ENCODE measurements at places on chromosomes 1 and 21. TPM values are rescaled to one million over a fixed set of nuclear protein-coding genes. Genes with fewer than 3 reads are reported as not detected.

GRCh38 chr1:2255420-2256369 is 27.6 kb downstream of the SKI start:
- DNase-seq, result no peak

- no peak for DNase-seq
Measured at GRCh38 chr1:66405061-66405460, 128.9 kb upstream of the SGIP1 start.

- no peak for DNase-seq
Measured at GRCh38 chr21:15252431-15252830, 187.6 kb upstream of the NRIP1 start.

IL23R gene
- 0.08 TPM for polyA plus RNA-seq

CAPN8 gene
- polyA plus RNA-seq, result 4.8 TPM

DNA sequence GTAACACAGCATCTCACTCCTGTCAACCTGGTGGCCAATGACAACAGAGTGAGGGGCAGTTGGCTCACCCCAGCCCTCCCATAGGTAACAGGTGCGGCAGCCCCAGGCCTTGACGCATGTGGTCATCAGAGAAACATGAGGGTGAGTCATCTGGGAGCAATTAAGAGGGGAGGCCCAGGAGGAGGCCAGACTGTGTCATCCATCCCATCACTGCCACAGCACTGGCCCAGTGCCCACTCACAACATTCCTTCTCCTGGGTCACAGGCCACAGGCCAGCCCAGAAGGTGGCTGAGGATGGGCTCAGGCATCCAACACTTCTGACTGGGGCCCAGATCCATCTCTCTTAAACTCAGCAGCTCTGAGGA is 17.1 kb downstream of the TEX35 start:
- DNase-seq, result no peak

DNA sequence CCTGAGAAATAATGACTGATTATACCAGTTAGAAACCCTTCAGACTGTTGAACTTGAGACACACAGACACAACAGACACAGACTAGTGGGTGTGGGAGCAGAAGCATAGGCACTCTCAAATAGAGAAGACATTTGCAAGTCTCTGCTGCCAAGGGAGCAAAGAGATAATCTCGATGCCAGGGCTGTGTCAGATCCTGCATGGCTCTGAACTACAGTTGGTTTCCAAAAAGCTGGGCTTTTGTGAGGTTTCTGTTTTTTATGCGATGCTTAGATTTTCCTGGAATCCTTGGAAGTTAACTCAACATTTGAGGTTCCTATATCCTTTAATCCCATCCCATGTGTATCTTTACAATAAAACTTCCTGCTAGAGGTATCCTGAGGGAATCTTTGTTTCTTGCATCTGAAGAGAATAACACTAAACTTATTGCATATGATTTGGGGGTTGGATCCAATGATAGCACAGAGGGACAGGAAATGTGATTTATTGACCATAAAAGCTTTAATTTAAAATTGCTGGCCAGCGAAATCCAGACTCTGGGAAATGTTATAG is 236.4 kb downstream of the SPATA17 start:
- no peak for DNase-seq

DNA sequence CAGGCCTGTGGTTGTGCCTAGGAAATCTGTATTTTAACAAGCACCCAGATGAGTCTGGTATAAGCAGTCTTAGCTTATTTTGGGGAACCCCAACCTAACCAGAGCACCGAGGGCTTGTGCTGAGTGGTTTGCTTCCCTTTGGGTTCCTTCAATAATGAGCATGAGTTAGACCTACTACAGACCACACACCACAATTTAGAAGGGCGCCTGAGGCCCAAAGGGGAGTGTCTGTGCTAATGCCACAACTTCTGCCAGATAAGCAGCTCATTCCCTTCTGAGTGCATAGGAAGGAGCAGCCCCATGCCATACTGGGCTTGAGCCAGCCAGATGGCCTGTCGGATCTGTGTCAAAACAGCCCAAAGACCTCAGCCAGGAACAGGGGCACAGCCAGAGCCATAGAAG is 15.4 kb upstream of the LSS start:
- DNase-seq, result no peak

ILDR2 gene
- polyA plus RNA-seq, result 16.3 TPM

DNA sequence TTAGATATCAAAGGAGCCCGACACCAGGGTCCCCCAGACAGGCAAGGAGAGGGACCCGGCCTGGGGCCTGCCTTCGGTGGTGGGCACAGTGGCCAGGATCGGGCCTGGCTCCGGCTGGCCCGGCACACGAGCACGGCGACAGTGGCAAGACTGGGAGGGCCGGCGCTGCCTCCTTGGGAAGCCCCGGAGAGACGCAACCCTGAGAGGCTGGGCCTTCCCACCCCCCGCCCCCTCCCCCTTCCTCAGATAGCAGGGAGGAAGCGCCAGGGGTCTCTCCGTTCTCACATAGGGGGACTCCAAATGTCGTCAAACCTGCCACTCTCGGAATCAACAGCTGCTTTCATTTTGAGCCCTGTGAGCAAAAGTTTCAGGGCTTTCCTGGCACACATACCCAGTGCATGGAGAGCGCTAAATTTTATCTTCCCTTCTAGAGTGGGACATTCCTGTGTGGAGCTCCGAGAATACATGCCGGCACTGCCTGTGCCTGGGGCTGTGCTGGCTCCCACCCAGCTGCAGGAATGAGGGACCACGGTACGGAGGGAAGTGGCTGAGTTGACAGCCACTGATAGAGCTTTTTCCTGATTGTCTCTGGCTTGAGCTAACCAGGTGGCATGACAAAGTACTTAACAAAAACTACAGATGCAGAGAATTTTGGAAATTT is 62.4 kb downstream of the CD247 start:
- DNase-seq, result no peak

GRCh38 chr21:38490411-38491020 is 7.8 kb downstream of the ERG start:
- no peak for DNase-seq

- DNase-seq, result no peak
Measured at GRCh38 chr1:151135433-151136385, 10.7 kb downstream of the SEMA6C start.
